Spinal cord (tissue), 10 donors: ENCODE measurements at places on chromosomes 12 and 14. TPM values are rescaled to one million over a fixed set of nuclear protein-coding genes. Genes with fewer than 3 reads are reported as not detected.

DNA sequence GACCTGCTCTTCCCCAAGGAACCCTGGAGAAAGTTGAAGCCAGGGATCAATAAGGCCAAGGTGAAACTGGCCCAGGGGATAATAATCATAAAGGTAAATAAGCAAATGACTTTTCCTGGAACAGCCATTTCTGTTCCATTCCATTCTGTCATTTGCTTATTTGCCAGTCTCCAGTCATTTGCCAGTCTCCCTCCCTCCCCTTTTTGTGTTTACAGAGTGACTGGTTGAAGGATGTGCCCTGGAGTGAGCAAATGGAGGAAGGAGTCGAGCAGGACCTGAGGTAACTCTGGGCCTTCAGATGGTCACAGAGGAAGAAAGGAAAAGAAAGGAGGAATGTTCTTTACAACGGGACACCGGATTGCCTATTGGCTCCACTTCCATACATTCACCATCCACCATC, 17.8 kb upstream of the DCD start:
- no peak for DNase-seq

DNA sequence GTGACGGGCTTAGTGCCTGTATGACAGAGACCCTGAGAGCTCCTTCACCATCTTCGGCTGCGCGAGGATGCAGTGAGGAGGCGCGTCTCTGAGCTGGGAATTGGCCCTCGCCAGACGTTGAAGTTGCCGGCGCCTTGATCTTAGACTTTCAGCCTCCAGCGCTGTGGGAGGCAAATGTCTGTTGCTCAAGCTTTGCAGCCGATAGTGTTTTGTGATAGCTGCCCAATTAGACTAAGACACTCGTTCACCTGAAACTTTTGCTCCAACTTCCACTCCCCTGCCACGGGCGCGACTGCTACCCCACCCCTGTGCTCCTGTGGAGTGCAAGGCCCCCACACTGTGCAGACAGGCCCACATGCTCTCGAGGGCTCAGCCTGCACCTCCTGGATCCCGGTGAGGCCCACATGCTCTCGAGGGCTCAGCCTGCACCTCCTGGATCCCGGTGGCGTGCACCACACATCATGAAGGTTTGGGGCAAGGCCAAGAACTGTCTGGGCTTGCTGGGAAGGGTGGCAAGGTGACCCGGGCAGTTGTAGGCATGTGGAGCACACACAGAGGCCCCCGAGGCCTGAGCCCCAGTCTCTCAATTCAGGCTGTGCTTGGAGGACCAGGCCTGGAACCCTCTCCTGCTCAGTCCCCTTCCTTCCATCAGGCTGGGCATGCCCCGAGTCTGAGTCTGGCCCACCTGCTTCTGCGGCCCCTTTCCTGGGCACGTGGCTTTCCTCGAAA, 324.6 kb downstream of the TMEM121 start:
- DNase-seq: no peak

- no peak for DNase-seq
Observed at GRCh38 chr12:3662521-3662921, 90.4 kb downstream of the CRACR2A start.

DNA sequence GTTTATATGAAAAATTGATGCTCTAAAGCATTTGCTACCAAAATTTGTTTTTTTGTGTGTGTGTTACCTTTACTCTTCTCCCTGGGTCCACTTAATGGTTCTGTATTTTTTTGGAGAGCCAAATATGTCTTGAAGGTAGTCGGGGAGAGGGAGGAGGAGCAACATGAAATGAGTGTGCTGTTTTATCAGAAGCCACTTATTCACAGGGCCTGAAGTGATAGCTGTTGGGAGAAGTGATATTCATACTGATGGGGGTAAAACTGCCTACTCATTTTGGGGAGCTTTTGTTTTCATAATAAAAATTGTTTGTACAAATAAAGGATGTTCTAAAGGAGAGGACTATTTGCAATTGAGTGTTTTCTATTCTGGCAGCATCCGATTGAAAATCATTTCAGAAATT, 29.2 kb downstream of the CRADD start:
- DNase-seq: no peak

DNA sequence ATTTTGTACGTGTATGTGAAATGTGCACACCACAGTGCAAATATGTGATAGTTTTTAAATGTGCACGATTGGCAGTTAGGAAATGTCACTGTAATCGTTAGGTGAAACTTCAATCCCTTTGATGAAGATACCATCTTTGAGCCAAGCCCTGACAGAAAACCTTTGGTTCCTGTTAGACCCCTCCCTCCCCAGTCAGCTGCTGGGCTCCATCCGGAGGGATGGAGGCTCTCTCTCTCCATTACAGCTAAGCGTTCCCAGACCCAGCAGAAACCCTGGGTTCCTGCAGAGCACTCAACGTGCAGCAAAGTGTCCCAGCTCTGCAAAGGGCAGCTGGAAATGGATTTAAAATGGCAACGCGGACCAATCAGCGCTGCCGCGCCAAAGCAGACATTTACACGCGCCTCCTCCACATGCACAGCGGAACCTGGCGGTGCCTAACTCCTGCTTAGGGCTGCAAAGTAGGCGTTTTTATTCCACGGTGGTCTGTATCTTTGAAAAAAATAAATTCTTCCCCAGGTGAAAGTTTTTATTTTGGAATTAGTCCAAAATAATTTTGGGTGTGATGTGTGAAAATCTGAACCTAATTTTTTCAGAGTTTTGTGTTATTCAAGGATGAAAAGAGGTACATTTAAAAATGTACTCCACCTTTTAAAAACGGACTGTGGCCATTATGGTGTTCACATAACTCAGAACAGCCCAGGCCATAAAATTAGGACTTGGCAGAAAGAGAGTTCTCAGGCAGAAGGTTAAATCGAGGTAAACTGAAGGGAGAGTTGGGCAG, 1.4 kb upstream of the HMGA2 start:
- peak; percentile 32 for DNase-seq

DNA sequence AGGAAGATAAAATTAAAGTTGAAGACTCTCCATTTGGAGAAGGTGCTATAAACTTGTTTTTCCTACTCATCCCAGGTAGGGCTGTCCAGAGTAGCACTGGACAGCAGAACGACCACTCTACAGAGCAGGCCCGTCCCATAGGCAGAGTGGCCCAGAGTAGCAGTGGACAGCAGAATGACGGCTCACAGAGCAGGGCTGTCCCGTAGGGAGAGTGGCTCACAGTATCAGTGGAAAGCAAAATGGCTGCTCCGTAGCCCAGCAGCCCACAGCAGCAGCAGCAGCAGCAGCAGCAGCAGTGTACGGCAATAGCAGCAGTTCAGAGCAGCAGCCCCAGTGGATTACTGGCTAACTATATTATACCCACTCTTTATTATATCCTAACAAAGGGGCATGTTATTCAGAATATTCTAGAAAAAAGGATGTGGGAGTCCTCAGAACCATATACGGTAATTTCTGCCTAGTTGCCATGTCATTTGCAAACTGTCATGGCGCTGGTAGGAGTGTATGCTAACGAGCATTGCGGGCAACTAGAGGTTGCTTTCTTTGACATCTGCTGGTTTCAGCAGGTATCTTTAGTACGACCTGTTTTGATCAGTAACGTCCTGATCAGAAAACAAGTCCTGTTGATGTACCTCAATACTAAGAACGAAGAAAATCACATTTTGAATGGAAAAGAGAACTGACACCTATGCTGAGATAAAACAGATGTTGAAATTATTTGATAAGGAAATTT, 567.3 kb downstream of the SLC16A7 start:
- DNase-seq: no peak

DNA sequence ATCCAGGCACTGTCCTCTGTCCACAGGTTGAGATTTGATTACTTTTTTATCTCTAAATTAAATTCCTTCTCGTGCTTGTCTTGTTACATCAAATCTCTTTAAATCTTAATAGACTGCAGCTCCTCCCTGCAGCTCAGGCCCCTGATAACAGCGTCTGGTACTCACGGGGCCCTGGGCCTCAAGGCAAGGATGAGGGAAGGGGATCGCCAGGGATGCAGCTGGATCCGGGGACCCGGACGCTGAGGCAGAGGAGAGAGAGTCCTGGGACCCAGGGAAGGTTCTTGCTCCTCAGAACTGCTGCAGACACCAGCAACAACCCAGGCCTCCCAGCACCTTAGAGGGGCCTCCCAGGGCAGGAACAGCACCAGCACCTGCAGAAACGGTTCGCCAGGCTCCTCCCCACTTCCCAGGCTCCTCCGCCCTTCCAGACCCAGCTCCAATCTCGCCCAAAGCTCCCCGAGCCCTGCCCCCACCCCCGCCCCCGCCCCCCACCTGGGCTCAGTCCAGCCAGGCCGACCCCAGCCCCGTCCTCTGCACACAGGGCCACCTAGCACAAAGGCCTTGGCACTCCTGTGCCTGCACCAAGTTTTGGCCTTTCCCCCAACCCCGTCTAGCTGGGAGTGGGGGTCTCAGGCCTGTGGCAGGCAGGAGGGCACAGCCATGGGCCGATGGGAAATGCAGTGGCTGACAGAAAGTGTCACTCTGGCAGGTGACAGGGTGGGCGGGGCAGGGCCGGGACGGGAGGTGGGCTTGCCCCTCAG, 60.3 kb upstream of the GALNT9 start:
- no peak for DNase-seq

DNA sequence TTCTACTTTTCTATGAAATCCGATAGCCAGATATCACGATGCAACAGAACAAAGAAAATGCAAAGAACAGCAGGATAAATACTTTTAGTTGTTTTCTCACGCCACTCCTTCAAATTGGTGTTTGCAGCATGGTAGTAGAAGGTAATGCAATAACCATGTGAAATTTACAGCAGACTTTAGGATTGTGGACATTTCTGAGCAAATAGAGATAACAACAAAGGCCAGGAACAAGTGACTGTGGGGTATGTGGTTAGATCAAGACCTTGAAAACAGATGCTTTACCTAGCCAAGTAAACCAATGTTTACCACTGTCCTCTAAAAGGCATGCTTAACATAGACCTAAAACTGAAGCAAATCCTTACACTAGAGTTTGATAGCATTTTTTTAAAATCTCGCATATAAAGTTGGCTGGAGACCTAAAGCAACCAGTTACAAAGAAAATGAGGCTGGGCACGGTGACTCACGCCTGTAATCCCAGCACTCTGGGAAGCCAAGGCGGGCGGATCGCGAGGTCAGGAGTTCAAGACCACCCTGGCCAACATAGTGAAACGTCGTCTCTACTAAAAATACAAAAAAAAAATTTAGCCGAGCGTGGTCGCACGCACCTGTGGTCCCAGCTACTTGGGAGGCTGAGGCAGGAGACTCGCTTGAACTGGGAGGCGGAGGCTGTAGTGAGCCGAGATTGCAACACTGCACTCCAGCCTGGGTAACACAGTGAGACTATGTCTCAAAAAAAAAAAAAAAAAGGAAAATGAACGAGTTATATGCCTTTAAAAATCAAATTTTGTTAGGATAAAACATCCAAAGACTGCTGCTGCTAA, 123.2 kb upstream of the FOXN3 start:
- no peak for DNase-seq

DNA sequence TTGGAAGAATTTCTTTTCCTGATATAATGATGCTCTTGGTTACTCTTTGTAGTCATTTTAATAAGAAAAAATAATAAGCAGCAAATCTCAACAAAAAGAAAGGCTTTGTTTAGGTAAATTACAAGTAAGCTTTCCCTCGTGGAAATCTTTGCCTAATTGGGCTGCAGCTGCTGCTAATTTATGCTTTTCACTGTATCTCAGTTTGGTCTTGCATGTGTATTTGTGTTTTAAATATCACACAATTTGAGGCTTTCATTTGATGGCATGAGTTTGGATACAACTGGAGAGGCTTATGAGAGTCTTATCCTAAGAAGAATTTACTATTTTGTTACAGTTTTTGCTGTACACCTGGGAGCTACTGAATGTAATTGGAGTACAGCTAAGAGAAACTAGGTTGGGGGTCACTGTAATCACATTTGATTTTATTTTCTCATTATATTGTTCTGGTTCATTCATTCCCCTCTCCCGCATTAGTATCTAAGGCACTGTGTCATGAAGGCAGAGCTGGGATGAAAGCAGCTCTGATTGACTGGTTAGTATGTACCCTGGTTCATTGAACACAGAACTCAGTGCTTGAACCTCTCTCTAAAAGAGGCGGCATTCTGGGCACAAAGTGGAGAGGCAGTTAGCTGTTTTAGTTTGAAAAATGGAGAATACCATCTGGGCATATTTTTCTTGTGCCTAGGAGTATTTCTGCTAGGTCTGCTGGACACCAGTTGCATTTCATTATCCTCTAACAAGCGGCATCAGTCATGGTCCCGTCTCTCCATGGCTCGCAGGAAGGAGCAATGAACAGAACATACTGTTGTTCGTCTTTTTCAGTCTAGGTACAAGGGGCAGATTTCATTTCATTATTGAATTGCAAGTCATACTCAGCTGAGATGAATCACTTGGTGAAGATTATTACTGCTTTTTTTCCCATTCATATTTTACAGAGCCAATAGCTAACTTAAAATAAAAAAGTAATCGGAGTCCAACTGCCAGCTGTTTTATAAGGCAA, 118.0 kb upstream of the TMEM260 start:
- peak; percentile 53 for DNase-seq

- peak; percentile 74 for DNase-seq
Observed at GRCh38 chr12:32107359-32108267, 966 bp downstream of the BICD1 start.

The FAM177A1 gene
- total RNA-seq: 59.4 TPM

The YEATS4 gene
- total RNA-seq: 21.7 TPM

The CCDC38 gene
- total RNA-seq: not detected

The CIDEB gene
- total RNA-seq: 4.9 TPM

The TSPAN11 gene
- total RNA-seq: 9.3 TPM

The OR6C2 gene
- total RNA-seq: not detected

The FGF23 gene
- total RNA-seq: not detected
